ENCODE measurements at places on chromosomes 13 and 19. TPM values are rescaled to one million over a fixed set of nuclear protein-coding genes. Genes with fewer than 3 reads are reported as not detected.

FGF9 gene
- total RNA-seq = 1.4 TPM

VWA8 gene
- total RNA-seq = 37.5 TPM

KLK2 gene
- total RNA-seq = not detected

DLEU7 gene
- not detected for total RNA-seq

JAK3 gene
- total RNA-seq = 1.4 TPM

AKT2 gene
- 78.7 TPM for total RNA-seq

GPR108 gene
- total RNA-seq = 59.8 TPM

ZFP28 gene
- 10.0 TPM for total RNA-seq

HCN2 gene
- total RNA-seq = 0.55 TPM

PABPC3 gene
- 0.16 TPM for total RNA-seq

DNA sequence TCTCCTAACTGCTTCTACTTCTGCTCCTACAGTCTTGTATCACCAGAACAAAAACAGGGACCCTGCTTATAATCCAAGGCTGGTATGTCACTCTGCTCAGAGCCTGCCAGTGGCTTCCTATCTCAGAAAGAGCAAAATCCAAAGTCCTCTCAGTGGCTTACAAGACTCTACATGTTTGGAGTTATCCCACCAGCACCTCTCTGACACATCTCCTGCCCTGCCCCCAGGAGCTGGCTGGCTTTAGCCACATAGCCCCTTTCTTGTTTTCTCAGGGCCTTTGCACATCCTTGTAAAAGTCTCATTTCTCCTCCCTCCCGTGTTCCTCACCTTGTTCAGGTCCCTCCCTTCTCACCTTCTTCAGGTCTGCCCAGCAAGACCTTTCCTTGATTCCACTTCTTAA, 2.2 kb upstream of the KCTD12 start:
- no peaks in the 10 kb centered on the region for H3K36me3 ChIP-seq
- no peaks in the 10 kb centered on the region for H3K27me3 ChIP-seq
- H3K4me1 ChIP-seq = peaks cover 15% of the 10 kb centered on the region
- H3K27ac ChIP-seq = no peak overlapping the region
- H3K4me3 ChIP-seq = no peak overlapping the region
- no peak for DNase-seq

DNA sequence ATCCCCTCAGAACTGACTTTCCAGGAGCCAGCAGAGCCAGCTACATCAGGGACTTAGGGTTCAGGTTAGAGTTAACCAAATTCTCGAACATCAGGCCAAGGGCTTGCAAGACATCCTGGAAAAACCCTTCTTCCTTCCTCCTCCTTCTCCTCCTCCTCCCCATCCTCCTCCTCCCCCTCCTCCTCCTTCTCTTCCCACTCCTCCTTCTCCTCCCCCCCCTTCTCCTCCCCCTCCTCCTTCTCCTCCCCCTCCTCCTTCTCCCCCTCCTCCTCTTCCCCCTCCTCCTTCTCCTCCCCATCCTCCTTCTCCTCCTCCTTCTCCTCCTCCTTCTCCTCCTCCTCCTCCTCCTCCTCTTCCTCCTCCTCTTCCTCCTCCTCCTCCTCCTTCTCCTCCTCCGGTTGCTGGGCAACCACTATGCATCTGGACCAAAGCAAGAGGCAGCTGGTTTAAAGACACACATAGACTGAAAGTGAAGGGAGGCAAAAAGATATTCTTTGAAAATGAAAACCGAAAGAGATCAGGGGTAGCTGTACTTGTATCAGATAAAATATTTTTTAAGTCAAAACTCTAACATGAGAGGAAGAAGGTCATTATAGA, 5.9 kb upstream of the CCL25 start:
- no peaks in the 10 kb centered on the region for H3K36me3 ChIP-seq
- no peak overlapping the region for H3K27ac ChIP-seq
- no peaks in the 10 kb centered on the region for H3K27me3 ChIP-seq
- no peak overlapping the region for H3K4me3 ChIP-seq

- H3K4me1 ChIP-seq = peaks cover 10% of the 10 kb centered on the region
- no peak for DNase-seq
- H3K27ac ChIP-seq = peak overlapping the region; percentile 17
- H3K36me3 ChIP-seq = peaks cover 7% of the 10 kb centered on the region
- no peak overlapping the region for H3K4me3 ChIP-seq
Measured at GRCh38 chr19:17489392-17490030, 19.2 kb downstream of the SLC27A1 start.

- no peaks in the 10 kb centered on the region for H3K36me3 ChIP-seq
- no peak overlapping the region for H3K27ac ChIP-seq
- H3K27me3 ChIP-seq = peaks cover 35% of the 10 kb centered on the region
- no peaks in the 10 kb centered on the region for H3K4me1 ChIP-seq
Measured at GRCh38 chr13:99998261-99998660, 16.7 kb downstream of the ZIC2 start.

DNA sequence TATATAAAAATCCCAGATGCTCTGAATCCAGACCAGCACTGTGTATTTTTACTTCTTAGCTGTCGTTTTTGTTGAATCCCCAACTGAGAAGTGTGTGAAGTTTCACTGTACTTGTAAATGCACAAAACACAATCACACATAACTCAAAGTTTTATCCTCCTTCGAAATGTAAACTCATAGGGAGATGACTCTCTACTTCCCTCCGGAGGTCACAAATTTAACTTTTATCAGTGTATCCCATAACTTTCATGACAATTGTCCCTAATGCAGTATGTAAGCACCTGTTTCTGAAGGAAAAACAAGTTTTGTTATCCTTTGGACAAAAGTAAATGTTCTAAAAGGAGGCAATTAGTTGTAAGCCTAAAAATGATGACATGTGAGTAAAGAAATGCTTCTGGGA, 665.0 kb upstream of the SLITRK6 start:
- no peaks in the 10 kb centered on the region for H3K27me3 ChIP-seq
- no peaks in the 10 kb centered on the region for H3K4me1 ChIP-seq
- no peak overlapping the region for H3K4me3 ChIP-seq
- no peak overlapping the region for H3K27ac ChIP-seq
- no peaks in the 10 kb centered on the region for H3K36me3 ChIP-seq

- H3K4me3 ChIP-seq = no peak overlapping the region
- no peaks in the 10 kb centered on the region for H3K27me3 ChIP-seq
- no peaks in the 10 kb centered on the region for H3K36me3 ChIP-seq
- no peak overlapping the region for H3K27ac ChIP-seq
- H3K4me1 ChIP-seq = no peaks in the 10 kb centered on the region
Measured at GRCh38 chr13:49343255-49343654, 95.5 kb downstream of the CDADC1 start.

- no peaks in the 10 kb centered on the region for H3K27me3 ChIP-seq
- no peaks in the 10 kb centered on the region for H3K4me1 ChIP-seq
Measured at GRCh38 chr19:11759805-11760204, 7.0 kb upstream of the ZNF441 start.

DNA sequence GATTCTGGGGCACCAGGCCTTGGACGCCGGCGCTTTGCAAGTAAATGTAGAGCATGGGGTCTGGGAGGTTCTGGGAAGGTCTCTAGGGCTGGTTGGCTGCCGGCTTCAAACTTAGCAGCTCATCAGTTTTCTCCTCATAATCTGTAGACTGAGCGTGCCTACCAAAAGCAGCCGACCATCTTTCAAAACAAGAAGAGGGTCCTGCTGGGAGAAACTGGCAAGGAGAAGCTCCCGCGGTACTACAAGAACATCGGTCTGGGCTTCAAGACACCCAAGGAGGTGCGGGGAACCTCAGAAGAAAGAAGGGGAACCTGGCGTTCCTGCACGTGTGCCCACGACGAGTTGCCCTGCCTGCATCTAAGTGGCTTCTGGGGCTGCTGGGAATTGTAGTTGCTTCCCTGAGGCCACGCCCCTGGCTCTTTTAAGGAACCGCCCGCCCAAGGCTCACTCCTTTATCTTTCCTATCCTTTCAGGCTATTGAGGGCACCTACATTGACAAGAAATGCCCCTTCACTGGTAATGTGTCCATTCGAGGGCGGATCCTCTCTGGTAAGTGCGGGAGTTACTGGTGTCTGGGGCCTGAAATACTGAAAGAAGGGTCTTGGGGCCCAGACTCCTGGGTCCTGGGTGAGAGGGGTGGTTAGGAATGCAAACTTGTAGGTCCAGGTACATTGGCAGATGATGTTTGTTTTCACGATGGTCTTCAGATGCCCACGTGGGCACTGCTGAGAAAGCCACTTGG, 984 bp downstream of the RPS11 start:
- peaks cover 34% of the 10 kb centered on the region for H3K36me3 ChIP-seq
- peak overlapping the region; percentile 96 for H3K27ac ChIP-seq
- peak; percentile 81 for DNase-seq
- H3K4me1 ChIP-seq = peaks cover 35% of the 10 kb centered on the region
- H3K27me3 ChIP-seq = no peaks in the 10 kb centered on the region

DNA sequence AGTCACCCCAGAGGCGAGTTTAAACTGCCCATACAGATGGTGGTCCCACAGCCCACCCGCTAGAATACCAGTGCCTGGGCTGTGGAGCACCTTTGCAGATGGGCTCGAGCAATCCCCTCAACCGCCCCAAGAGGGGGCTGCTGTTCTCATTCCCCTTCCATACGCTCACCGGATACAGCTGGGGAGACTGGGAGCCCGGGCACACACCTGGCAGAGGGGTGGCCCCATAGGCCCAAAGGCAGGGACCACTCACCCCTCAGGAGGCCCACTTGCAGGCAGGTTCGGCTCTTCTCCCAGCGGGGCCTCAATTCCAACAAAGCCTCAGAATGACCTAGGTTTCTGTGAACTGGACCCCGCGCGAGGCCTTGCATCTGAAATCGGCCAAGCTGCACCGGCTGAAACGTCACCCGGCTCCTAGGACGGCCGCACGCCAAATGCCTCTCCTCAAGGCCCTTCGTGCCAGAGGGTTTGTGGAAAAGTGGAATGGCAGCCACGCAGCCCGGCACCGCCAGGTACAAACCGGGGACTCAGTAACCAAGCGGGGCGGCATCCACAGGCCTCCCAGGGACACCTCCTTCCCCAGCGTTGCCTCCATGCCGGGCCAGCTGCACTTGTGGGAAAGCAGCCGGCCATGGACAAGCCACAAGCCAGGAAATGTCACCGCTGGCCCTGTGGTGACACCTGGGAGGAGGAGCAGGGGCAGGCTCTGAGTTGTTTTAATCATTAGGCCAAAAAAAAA, 18.7 kb downstream of the MLLT1 start:
- H3K36me3 ChIP-seq = peaks cover 53% of the 10 kb centered on the region
- peaks cover 36% of the 10 kb centered on the region for H3K4me1 ChIP-seq
- no peak overlapping the region for H3K27ac ChIP-seq
- DNase-seq = no peak

- DNase-seq = no peak
- no peak overlapping the region for H3K4me3 ChIP-seq
- no peaks in the 10 kb centered on the region for H3K4me1 ChIP-seq
Measured at GRCh38 chr13:89584058-89584620, 1763.3 kb upstream of the MIR17HG start.

GRCh38 chr13:97250560-97250959, 28.4 kb downstream of the MBNL2 start:
- DNase-seq = no peak
- H3K27me3 ChIP-seq = no peaks in the 10 kb centered on the region
- H3K27ac ChIP-seq = peak overlapping the region; percentile 80
- no peaks in the 10 kb centered on the region for H3K36me3 ChIP-seq
- no peaks in the 10 kb centered on the region for H3K4me1 ChIP-seq

DNA sequence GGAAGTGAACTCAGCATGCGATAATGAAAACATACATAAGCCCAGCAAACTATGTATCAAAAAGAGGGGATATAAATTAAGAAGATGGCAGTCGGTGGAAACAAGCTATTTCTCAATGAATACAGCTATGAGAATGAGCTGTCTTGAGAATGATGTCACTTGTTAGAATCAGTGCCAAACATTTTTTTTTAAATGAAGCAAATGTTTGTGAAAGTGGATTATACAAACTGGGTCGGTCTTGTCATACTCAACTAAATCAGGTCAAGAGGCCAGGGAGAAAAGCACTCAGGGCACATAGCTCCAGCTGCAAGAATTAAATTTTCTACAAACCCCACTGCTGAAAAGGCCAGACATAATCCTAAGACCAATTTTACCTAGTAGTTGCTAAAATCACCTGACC, 1048.4 kb downstream of the SLITRK1 start:
- H3K27ac ChIP-seq = no peak overlapping the region
- H3K4me3 ChIP-seq = no peak overlapping the region
- no peaks in the 10 kb centered on the region for H3K27me3 ChIP-seq
- H3K4me1 ChIP-seq = no peaks in the 10 kb centered on the region
- H3K36me3 ChIP-seq = no peaks in the 10 kb centered on the region
- DNase-seq = no peak

- no peak overlapping the region for H3K27ac ChIP-seq
- no peaks in the 10 kb centered on the region for H3K27me3 ChIP-seq
- no peaks in the 10 kb centered on the region for H3K36me3 ChIP-seq
- no peak for DNase-seq
- H3K4me3 ChIP-seq = no peak overlapping the region
- peaks cover 21% of the 10 kb centered on the region for H3K4me1 ChIP-seq
Measured at GRCh38 chr13:35702316-35702715, 225.8 kb upstream of the MAB21L1 start.

DNA sequence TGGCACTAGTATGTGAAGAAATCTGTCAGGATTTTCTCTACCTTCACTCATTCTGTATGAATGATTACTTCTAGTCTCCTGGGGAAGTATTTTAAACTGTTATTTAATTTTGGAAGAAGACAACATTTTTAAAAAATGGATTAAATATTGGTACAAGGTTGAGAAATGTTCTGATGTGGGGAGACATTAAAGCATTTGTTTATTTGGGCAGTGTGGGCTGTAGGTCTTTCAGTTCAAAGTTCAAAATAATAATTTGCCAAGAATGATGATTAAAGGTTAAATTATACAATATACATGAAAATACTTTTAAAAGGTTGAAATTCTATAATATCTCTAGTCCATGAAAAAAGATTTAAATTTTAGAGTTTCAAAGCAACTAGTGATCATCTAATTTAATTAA, 194.7 kb downstream of the NHLRC3 start:
- DNase-seq = no peak
- H3K4me1 ChIP-seq = no peaks in the 10 kb centered on the region

Measured in sigmoid colon (tissue), 7 donors.